Activated naive CD8-positive, alpha-beta T cell treated with anti-CD3 and anti-CD28 coated beads, Interleukin-2, amount 10 ng/mL, durations not matched to agents 7 days and 5 days (primary cell): ENCODE measurements at places on chromosomes 2 and 18. TPM values are rescaled to one million over a fixed set of nuclear protein-coding genes. Genes with fewer than 3 reads are reported as not detected.

DNA sequence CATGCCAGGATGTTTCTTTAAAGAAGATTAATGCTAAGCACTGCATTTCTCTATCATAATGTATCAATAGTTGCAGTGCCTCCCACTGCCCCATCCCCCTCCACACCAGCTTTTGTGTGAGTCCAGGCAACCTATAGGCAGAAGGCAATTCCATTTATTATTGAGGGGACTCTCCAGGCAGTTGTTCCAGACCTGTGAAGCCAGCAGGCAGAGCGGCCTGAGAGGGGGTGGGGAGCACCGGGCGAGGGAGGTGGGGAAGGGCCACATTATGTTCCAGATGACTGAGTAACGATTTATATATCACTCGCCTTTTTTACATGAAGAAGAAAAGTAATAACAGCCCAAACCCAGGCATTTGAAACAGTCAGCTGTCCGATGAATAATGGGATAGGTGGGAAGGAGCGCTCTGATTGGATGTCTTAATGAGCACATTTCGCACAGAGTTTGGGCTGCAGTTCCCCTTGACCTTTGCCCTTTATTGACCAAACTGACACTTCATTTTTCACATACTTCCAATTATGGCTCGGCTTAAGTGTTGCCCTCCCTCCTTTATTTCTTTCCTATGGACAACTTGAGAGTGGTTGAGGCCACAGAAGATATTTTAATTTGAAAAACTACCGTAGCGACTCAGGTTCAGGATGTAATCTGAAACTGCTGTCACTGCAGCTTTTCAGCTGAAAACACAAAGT lies 34.4 kb downstream of the MEIS1 start:
- no peaks in the 10 kb centered on the region for H3K27me3 ChIP-seq
- DNase-seq: no peak
- H3K27ac ChIP-seq: no peak overlapping the region
- no peaks in the 10 kb centered on the region for H3K4me1 ChIP-seq
- no peaks in the 10 kb centered on the region for H3K36me3 ChIP-seq

LHCGR gene
- not detected for total RNA-seq

DNA sequence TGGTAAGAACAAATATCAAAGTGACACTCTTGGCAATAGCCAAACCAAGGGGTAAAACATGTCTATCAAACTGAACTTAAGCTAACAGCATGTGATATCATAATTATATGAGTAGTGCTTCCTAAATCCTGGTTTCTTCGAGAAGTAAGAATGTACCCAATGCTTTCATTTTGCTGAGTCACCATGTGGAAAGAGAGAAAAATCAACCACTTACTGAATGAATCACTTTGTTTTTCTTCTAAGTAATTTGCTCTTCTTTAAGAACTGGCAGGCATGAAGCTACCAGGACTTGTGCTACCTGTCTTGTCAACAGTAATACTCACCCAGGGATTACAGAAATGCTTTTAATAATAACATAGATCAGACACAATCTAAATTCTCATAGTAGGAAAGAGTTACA lies 19.0 kb upstream of the DUSP19 start:
- peaks cover 25% of the 10 kb centered on the region for H3K27me3 ChIP-seq
- H3K27ac ChIP-seq: no peak overlapping the region
- H3K4me3 ChIP-seq: no peak overlapping the region

DNA sequence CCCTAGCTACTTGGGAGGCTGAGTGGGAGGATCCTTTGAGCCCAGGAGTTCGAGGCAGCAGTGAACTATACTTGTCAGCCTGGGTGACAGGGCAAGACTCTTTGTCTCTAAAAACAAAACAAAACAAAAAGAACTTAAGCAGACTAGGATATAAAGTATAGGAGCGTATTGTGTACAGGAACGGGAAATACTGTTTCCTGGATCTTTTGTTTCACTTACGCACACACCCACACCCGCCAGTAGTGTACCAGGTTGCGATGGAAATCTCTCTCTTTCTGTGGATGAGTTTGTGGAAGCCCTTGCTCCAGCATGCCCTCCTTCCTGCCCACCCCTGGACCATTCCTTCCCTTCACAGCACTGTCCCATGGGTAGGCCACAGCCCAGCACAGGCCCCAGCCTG lies 136.3 kb downstream of the RPIA start:
- H3K36me3 ChIP-seq: no peaks in the 10 kb centered on the region
- H3K27ac ChIP-seq: no peak overlapping the region
- no peak overlapping the region for H3K4me3 ChIP-seq
- H3K4me1 ChIP-seq: no peaks in the 10 kb centered on the region
- H3K27me3 ChIP-seq: peaks cover 4% of the 10 kb centered on the region

GRCh38 chr2:221589696-221590095 lies 17.6 kb upstream of the EPHA4 start:
- DNase-seq: no peak
- H3K27ac ChIP-seq: no peak overlapping the region
- H3K4me3 ChIP-seq: no peak overlapping the region
- no peaks in the 10 kb centered on the region for H3K36me3 ChIP-seq

- DNase-seq: no peak
- H3K27ac ChIP-seq: no peak overlapping the region
- no peaks in the 10 kb centered on the region for H3K4me1 ChIP-seq
- no peaks in the 10 kb centered on the region for H3K27me3 ChIP-seq
- no peak overlapping the region for H3K4me3 ChIP-seq
- no peaks in the 10 kb centered on the region for H3K36me3 ChIP-seq
These were observed 49.6 kb downstream of the COL5A2 start for GRCh38 chr2:189129971-189130370.

- H3K27me3 ChIP-seq: no peaks in the 10 kb centered on the region
- H3K4me3 ChIP-seq: no peak overlapping the region
- H3K36me3 ChIP-seq: peaks cover 47% of the 10 kb centered on the region
- DNase-seq: no peak
- H3K27ac ChIP-seq: peak overlapping the region; percentile 21
- peaks cover 73% of the 10 kb centered on the region for H3K4me1 ChIP-seq
These were observed 12.5 kb downstream of the WIPF1 start for GRCh38 chr2:174585146-174585545.

GRCh38 chr18:21704603-21705364 lies at the start of gene ABHD3:
TSS of gene ABHD3 (minus strand) at chr18:21704774. CDS start at chr18:21704665, 109 bp downstream.
- H3K4me3 ChIP-seq: peak within 1 kb of the TSS; percentile 98
- H3K36me3 ChIP-seq: peaks cover 10% of the 10 kb centered on the region
- no peaks in the 10 kb centered on the region for H3K27me3 ChIP-seq
- H3K4me1 ChIP-seq: peaks cover 27% of the 10 kb centered on the region
- peak within 1 kb of the TSS; percentile 94 for H3K27ac ChIP-seq

- no peak for DNase-seq
- H3K36me3 ChIP-seq: peaks cover 1% of the 10 kb centered on the region
- H3K27me3 ChIP-seq: peaks cover 13% of the 10 kb centered on the region
- H3K4me3 ChIP-seq: no peak overlapping the region
- peaks cover 12% of the 10 kb centered on the region for H3K4me1 ChIP-seq
These were observed 12.9 kb downstream of the HES6 start for GRCh38 chr2:238226698-238227586.

GLS gene
- total RNA-seq: 187 TPM

GRCh38 chr2:44805401-44806235 lies 135.9 kb upstream of the SIX3 start:
- peaks cover 89% of the 10 kb centered on the region for H3K27me3 ChIP-seq
- peaks cover 5% of the 10 kb centered on the region for H3K4me1 ChIP-seq
